ENCODE measurements at places on chromosomes 12 and 14. TPM values are rescaled to one million over a fixed set of nuclear protein-coding genes. Genes with fewer than 3 reads are reported as not detected.
A peak's percentile ranks its signal among the peaks of the same experiment; 100 is the strongest.

GRCh38 chr12:26032290-26032689 lies 73.8 kb downstream of the RASSF8 start:
- no peak for DNase-seq

GRCh38 chr14:88802596-88802995 lies 9.8 kb upstream of the EML5 start:
- DNase-seq = no peak

DNA sequence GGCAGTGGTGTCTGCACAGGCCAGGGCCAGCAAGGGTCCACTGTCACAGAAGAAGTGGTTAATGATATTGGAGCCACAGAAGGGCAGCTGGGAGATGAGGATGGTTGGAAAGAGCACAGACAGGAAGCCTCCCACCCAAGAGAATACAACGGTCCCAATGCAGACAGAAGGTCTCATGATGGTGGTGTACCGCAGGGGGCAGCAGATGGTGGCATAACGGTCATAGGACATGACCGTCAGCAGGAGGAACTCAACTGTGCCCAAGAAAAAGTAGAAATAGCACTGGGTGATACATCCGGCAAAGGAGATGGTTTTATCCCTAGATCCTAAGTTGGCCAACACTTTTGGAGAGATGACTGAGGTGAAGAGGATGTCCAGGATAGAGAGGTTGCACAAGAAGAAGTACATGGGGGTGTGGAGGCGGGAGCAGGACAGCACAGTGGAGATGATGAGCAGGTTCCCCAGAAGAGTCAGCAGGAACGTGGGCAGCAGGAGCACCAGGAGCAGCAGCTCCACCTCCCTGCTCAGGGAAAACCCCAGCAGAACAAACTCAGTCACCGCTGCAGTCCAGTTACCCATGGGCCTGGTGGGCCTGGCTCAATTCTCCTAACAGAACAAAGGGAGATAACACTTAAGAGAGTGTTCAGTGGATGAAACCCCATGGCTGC lies 9.8 kb downstream of the OR6J1 start:
- no peak for DNase-seq

GRCh38 chr12:130742112-130742511 lies 26.0 kb upstream of the RIMBP2 start:
- no peak for DNase-seq

DNA sequence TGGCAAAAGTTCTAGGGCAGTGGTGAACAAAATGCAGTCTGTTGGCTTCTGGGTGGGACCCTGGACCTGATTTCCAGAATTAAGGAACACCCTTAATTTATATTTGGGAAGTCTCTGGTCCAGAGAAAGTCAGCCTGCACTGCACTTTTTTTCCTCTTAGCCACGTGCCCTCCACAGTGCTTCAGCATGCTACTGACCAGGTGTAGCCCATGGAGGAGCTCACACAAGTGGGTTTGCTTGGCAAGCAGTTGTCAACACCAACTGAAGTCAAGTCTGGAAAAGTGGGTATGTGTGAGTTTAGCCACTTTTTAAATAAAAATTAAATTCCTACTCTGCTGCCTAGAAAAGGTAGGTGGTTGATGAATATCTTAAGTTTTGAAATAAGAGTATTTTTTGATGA lies 111.3 kb downstream of the DAAM1 start:
- DNase-seq = no peak

DNA sequence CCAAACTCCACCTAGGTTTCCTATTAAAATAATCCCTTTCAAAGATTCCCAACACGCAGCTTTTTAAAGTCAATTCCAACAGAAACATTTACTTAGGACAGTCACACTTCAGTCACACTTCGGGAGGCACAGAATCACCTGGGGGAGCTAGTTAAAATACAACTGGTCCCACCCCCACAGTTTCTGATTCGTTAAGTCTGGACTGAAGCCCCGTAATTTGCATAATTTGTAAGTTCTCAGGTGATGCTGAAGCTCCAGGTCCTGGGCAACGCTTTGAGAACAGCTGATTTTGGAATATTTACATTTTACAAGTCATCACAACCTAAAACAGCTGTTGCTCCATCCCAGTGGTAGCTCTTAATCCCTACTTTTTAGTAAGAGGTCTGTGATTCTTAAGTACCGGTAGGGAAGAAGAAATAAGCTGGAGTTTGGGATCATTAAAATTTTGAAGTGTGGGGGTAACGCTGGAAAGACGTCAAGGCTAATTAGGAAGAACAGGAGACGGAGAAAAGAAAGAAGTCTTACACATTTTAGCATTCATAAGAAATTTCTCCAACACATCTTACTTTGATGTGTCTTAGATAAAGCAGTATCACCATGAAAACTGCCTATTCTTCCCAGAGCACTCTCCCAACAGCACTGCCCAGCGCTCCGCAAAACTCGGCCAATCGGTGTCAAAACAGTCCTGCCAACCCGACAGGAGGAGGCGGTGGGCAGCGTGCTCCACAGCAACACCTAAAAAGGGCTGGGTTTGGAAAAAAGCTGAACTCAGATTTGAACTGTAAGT lies 1.1 kb downstream of the IPO8 start:
- peak; percentile 57 for DNase-seq

DNA sequence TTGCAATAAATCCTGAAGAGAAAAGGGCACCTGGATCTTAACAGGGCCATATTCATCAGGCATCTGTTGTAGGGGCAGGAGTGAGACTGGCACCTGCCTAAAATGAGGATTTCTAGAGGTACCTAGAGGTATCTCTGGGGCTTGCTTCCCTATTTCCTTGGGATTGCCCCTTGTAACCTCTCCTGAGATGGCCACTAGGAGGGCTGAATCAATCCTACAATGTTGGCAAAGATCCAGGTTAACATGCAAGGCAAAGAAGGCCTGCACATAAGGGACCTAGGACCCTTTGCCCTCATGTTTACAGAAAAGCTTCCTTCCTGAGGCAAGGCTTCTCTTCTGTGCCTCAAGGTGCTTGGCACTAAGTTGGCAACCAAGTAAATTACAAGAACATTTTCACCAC lies 25.8 kb upstream of the CLEC4E start:
- DNase-seq = no peak

GRCh38 chr12:4833524-4833923 lies 76.2 kb upstream of the KCNA1 start:
- DNase-seq = peak; percentile 66

- no peak for DNase-seq
These were observed 49.6 kb downstream of the STON2 start for GRCh38 chr14:81350344-81351130.

DNA sequence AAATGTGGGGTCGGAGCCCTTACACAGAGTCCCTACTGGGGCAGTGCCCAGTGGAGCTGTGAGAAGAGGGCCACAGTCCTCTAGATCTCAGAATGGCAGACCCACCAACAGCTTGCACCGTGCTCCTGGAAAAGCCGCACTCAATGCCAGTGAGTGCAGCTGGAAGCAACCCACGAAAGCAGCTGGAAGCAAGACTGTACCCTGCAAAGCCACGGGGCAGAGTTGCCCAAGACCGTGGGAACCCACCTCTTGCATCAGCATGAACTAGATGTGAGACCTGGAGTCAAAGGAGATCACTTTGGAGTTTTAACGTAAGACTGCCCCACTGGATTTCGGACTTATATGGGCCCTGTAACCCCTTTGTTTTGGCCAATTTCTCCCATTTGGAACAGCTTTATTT lies 12.3 kb downstream of the GTF2A1 start:
- peak; percentile 46 for DNase-seq

GRCh38 chr14:51684760-51685159 lies 33.0 kb downstream of the FRMD6 start:
- DNase-seq = no peak

DNA sequence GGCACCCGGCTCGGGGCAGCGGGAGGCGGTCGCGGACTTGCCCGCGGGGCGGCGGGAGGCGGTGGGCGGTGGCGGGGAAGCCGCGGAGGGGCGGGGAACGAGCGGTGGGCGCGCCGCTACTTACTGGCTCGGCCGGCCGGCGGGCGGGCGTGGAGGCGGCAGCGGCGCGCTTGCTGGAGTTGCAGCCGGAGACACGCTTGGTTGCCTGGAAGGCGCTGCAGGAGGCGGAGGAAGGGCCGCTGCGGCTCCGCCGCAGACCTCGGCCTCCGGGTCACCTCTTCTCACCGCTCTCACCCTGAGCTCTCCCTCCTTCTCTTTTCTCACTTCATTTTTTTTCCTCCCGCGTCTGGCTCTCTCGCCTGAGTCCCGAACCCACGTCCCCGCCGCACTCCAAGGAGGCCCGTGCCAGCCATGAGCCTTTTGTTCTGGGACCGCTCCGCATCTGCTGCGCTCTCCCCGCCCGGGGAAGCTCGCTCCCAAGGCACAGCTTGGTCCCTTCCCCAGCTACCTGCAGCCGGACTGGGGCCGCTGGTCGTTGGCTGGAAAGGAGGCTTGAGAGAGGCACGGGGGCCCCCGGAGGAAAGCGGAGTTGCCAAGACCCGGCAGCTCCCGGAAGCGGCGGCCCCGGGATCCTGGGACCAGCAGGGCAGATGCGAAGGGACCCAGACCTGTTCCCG lies 592 bp upstream of the KCNK10 start:
- DNase-seq = no peak

The TMEM30B gene
- total RNA-seq = 0.16 TPM

The CLBA1 gene
- total RNA-seq = 10.6 TPM

The NUDT14 gene
- total RNA-seq = 40.9 TPM

The EXD2 gene
- 13.6 TPM for total RNA-seq

The RARG gene
- 22.7 TPM for total RNA-seq

The GPR65 gene
- 0.05 TPM for total RNA-seq

The TGFB3 gene
- total RNA-seq = 30.6 TPM
